ENCODE measurements at places on chromosomes 11 and 22.

DNA sequence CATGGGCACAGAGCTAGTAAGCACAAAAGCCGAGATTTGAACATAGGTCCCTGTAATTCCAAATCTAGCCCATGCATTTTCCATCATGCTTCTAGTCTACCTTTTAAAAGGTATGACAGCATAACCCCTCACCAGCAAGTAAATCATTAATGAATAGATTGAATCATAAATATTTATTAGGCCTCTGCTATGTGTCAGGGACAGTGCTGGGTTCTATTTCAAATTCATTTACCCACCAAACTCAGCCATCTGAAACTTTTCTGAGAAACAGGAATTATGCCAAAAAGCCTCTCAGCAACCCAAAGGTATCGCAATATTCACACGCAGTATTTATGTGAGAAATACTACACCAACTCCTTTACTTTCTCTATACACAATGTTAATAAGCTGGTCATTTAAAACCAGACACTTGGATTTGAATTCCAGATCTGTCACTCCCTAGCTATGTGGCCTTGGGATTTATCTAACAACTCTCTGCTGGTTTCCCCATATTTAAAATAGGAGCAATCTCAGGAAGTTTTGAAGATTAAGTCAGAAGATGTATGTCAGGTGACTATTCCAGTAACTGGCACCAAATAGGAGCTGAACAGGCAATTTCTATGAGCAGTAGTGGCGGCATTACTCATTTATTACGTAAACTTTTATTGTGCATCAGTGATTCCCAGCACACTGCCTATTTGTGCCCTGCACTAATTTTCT is 191.4 kb downstream of the TENM4 start:
- no peak for DNase-seq

GRCh38 chr22:19815823-19816290 is 38.8 kb downstream of the GNB1L start:
- DNase-seq = no peak

DNA sequence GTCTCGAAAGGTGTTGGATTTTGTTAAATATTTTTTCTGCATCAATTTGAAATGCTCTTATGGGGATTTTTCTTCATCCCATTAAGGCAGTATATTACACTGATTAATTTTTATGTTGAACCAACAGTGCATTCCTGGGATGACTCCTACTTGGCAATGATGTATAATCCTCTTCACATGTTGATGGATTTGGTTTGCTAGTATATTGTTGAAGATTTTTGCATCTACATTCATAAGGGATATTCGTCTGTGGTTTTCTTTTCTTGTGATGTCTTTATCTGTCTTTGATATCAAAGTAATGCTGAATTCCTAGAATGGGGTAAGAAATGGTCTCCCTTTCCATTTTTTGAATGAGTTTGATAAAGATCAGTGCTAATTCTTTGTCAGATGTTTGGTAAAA is 18.7 kb upstream of the SLC35C1 start:
- DNase-seq = no peak

GRCh38 chr11:43931717-43932039 is 10.8 kb upstream of the C11orf96 start:
- no peak for DNase-seq

GRCh38 chr11:18780329-18780728 is 11.3 kb downstream of the PTPN5 start:
- DNase-seq = no peak

DNA sequence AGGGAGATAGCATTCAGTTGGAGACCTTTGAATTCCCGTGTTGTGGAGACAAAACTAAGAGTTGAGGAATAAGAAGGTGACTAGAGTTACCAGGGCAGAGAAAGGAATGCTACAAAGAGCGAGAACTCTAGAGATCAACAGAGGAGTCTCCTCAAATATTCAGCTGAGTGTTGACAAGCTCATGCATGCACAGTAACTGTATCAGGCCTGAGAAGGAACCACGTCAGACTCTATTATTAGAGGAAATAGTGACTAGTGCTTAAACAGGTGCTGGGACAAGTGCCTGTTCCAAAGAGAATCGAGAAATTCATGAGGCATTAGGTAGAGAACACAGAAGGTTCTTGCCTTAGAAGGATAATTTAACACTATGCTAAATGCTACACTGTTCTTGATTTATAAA is 333.8 kb upstream of the CHORDC1 start:
- no peak for DNase-seq

DNA sequence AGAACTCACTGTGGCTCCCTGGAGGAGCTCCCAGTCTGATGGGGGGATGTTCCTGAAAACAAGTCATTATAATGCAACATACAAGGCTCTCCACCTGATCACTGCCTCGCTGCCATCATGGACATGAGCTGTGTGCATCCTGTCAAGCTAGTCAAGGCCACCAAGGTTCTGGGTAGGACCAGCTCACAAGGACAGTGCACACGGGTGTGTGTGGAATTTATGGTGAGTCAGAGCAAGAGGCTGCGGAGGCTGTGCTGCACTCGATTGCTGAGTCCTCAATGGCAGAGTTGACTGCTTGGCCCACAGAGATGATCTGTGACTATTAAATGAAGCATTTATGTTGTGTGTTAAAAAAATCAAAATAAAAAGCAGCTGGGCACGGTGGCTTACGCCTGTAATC is 96.6 kb downstream of the SEZ6L start:
- DNase-seq = no peak

DNA sequence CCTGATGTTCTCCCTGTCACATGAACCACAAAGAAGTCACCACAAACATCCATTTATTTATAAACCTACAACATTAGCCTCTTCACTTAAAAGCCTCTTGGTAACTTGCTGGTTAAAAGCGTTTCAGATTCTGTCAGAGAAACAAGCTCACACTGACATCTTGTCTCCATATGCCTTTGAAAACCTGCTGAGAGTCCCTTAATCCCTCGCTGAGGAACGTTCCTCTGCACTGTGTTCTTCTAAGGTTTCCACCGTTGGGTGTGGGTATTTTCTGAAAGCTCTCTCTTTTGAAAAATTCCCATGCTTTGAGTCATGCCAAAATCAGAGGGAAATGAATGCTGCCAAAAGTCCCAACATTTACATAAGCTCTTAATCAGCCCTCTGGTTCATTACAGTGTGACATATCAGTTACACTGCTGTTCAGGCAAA is 149.8 kb downstream of the CCDC34 start:
- DNase-seq = no peak

Measured in Right ventricle myocardium superior (tissue), 1 donor.